Nephron progenitor cell (in vitro differentiated cells): ENCODE measurements at places on chromosomes 3 and 15.

DNA sequence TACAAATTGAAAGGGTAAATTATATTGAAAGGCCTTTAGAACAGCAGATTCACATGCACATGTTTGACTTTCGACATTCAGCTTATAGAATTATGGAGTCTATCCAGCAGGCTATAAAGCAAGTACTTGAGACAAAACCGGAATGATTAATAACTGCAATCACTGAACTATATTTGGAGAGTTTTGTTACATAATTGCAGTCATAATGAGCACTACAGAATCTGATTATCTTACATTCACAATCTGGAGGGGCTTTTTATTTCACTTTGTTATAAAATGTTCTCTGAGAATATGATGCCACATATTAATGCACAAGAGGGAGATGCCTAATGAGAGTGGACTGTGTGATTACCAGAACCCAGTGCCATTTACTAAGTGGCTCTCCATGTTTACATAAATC is 64.3 kb downstream of the NSUN3 start:
- DNase-seq, result no peak

GRCh38 chr3:66618066-66618465 is 117.2 kb upstream of the LRIG1 start:
- no peak for DNase-seq

GRCh38 chr3:138381950-138382715 is 33.8 kb downstream of the MRAS start:
- DNase-seq, result no peak

DNA sequence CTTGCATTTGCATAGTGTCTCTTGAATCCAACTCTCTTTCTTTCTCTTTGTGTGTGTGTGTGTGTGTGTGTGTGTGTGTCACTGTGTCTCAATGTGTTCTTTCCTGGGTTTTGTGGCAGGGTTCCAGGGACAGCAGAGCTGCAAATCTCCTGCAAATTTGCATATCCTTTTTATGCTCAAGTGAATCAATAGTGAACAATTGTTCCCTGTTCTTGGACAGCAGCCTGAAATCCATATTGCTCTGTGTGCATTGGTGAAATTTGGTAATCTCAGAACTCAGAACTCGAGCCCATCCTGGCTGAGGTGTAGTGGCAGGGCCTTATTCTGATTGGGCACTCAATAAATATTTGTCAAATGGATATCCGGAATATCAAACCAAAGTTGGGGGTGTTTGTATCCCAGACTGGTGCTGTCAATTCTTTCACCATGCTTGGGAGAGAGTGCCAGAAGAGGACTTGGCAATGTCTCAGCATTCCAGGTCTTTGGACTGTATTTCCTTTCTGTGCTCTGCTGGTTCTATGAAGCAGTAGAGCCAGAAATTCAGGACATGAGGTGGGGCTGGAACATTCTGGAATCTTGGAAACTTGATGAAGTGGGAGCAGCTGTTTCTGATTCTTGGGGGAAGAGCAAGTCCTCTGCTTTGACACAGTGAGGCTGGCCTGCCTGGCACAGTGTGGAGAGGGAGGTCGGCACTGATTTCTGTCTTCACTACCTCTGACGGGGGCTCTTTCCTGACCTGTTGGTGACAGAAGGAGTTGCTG is 380.6 kb upstream of the C2CD4B start:
- no peak for DNase-seq

DNA sequence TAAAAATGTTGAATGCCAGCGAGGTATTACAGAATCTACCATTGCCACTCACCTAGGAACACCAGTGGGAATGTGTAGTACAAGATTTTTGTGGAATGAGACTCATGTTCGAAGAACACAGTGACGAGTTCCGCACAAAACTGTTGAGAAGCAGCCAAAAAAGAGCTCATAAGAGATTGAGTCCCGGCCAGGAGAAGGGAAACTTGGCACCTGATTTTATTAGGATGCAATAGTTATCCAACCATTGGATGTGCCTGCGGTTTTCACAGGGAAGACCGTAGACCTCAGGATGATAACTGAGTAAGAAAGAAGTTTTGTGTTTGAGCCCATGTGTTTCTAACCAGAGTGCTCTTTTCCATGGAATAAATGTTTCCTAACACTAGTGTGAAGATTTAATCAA is 88.9 kb downstream of the PTPRG start:
- DNase-seq, result no peak

DNA sequence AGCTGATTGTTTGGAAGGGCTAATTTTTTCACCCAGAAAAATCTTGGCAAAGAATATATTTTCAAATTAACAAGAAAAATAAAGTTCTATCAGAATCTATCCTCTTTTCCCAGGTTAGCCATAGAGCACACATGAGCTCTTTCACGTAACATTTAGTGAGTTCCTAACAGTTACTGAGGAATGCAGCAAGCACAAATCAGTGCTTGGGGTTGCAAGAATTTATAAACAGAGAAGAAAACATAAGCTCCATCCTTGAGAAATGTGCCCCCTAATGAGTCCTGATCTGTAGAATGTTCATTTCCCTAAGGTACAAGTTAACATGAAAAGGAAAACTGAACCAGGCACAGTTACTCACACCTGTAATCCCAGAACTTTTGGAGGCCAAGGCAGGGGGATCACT is 13.9 kb downstream of the EOGT start:
- DNase-seq, result no peak

DNA sequence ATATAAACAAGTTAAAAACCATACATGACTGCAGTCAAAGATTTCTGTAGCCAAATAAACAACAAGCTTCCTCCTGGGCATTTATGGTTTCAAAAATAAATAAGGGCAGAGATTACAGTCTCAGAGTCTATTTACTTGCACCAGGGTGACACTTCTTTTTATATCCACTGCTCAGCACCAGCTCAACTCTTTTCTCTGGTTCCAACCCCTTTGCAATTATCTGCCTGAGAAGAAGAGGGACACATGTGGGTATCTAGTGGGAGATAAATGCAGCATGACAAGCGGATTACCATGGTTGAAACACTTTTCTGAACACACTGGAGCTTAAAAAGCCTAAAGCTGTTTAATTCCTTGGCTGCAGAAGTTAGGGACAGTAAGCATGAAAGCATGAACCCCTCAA is 311.5 kb downstream of the CNTN3 start:
- no peak for DNase-seq

- DNase-seq, result no peak
Measured at GRCh38 chr3:152836269-152836668, 1.3 kb downstream of the P2RY1 start.

DNA sequence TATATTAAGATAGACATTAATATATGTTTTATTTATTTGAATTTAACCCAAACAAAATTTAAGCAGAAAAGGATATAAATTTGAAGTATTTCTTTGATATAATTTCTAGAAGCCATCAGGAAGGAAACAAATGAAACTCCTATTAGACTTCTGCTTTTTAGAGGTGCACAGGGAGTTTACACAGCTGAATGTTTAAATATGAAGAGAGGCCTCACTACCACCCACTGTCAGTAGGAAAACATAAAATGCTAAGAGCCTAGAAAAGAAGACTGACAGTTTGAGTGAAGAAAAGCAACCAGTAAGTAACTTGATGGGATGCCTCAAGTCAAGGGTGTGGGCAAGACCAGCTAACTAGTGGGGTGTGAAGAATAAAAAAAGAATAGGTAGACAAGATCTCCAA is 19.7 kb downstream of the PLSCR2 start:
- no peak for DNase-seq

GRCh38 chr15:92599394-92599970 is 56.1 kb downstream of the FAM174B start:
- no peak for DNase-seq

GRCh38 chr3:27089068-27089467 is 280.1 kb downstream of the NEK10 start:
- DNase-seq, result no peak

DNA sequence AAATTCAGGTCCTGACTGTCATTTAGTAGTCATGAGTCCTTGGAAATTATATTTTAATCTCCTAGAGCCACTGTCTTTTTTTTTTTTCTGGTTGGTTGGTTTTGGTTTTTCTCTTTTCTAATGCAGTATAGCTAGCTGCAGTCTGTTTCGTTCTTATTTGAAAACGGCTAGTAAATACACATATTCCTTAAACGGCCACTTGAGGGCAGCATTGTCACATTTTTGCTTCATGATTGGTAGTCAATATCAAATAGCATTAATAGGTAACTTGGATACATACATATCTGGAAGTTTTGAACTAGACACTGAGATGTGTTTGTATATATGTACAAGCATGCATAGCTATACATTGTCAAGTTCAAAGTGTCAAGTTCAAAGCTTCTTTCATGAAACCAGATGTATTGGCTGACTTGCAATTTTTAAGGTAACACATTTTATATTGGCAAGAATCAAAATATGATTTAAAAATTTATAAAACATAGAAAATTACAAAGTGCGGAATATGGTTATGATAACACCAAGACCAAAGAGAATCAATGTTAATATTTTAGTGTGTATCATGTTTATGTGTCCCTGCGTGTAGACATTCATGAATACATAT is 22.5 kb downstream of the GABRA5 start:
- peak; percentile 75 for DNase-seq

- peak; percentile 15 for DNase-seq
Measured at GRCh38 chr3:120177151-120177550, 82.9 kb upstream of the GSK3B start.

DNA sequence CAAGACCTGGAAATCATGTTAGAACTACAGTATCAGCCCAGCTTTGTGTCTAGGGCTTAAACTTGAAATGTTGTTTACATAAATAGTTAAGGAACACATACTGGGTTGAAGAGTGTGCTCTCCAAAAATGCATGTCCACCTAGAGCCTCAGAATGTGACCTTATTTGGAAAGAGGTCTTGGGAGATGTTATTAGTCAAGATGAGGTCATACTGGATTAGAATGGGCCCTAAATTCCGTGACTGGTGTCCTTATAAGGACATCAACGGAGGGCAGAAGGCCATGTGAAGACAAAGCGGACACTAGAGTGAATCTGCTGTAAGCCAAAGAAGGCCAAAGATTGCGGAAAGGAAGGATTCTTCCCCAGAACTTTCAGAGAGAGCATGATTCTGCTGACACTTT is 759.2 kb upstream of the CFAP20DC start:
- no peak for DNase-seq

DNA sequence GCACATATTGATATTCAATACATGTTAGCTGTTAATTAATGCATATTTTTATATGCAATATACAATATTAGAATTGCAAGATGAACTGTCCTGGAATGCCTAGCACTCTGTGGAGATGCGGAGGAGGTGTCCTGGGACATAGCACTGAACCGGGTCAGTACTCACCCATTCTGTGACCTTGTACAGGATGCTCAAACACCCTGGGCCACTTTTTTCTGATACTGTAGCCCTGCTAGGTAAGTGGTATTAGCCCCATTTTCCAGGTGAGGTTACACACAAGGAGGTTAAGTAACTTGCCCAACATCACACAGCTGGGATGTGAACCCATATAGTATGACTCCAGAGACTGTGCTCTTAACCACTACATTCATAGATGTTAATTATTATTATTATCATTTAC is 1.7 kb upstream of the MAGEF1 start:
- no peak for DNase-seq

DNA sequence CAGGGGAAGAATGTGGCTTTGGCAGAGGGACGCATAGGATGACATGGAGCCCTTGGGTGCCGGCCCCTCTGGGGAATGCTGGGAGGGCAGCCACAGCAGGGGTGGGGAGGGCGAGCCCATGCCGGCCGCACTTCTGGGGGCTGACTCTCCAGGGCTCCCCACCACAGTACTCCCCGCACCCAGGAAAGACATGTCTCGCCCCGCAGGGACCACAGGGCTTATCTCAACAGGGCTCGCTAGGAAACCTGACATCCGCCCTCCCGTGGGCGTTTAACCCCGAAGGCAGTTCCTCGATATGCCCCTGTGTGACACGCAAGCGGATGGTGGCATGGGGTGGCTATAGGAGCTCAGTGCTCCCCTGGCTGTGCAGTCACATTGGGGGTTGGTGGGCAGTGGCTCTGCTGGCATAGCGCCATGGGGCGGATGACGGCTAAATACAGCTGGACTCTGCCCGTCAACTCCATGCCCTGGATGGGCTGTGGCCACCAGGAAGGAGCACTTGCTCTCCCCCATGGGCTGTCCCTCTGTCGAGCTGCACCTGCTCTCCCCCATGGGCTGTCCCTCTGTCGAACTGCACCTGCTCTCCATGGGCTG is 141.4 kb downstream of the ADAMTS17 start:
- DNase-seq, result no peak

DNA sequence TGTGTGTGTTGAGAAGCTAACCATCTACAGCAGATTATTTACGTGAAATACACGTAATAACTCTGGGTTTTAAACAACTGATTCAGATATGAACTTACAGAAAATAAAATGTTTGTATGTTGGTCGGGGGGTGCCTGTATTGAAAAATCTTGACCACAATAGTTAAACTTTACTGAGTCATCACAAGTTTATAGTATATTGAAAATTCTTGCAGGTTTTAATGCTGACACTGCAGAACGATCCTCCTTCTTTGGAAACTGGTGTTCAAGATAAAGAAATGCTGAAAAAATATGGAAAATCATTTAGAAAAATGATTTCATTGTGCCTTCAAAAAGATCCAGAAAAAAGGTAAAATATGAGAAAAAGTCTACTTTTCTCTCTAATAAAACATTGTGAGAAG is 41.3 kb upstream of the SLC22A13 start:
- DNase-seq, result no peak

DNA sequence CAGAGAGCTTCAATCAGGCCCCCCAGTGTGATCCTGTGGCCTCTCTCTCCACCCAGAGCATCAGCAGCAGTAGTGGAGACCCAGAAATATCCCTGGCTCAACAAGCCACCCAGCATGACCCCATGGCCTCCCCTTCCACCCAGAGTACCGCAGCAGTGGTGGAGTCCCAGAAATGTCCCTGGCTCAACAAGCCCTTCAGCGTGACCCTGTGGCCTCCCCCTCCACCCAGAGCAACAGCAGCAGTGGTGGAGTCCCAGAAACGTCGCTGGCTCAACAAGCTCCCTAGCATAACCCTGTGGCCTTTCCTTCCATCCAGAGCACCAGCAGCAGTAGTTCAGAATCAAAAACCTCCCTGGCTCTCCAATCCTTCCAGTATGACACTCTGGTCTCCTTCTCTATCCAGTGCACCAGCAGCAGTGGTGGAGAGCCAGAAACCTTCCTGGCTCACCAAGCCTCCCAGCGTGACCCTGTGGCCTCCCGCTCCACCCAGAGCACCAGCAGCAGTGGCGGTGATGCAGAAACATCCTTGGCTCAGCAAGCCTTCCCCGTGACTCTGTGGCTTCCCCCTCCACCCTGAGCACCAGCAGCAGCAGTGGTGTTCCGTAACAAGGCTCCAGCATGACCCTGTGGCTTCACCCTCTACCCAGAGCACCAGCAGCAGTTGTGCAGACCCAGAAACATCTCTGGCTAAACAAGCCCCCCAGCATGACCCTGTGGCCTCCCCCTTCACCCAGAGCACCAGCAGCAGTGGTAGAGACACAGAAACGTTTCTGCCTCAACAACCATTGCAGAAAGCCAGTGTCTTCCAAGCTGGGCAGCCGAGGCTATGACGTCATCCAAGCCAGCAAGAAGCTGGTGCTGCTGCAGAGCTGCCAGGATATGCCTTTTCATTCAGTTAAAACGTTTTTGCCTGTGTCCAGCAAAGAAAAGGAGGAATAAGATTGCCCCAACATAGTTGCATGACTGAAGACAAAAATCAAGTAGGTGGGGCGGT is 61.3 kb upstream of the TAMM41 start:
- DNase-seq, result peak; percentile 35

- peak; percentile 92 for DNase-seq
Measured at GRCh38 chr3:37855363-37855970, 6.2 kb upstream of the CTDSPL start.

GRCh38 chr3:166473501-166473900 is 636.3 kb upstream of the BCHE start:
- no peak for DNase-seq

- no peak for DNase-seq
Measured at GRCh38 chr3:105904678-105905284, 36.0 kb upstream of the CBLB start.
